ENCODE measurements at places on chromosomes 7 and 10. TPM values are rescaled to one million over a fixed set of nuclear protein-coding genes. Genes with fewer than 3 reads are reported as not detected.

The HYAL4 gene
- not detected for total RNA-seq

The SFRP4 gene
- total RNA-seq: not detected

The RADIL gene
- not detected for total RNA-seq

The MMP21 gene
- 0.59 TPM for total RNA-seq

The SLC18A3 gene
- not detected for total RNA-seq

The TES gene
- 91.6 TPM for total RNA-seq

The FRG2B gene
- not detected for total RNA-seq

The ADAMTS14 gene
- not detected for total RNA-seq

The ZNF425 gene
- total RNA-seq: 0.35 TPM

The COL1A2 gene
- not detected for total RNA-seq

The SPDYE5 gene
- total RNA-seq: not detected

DNA sequence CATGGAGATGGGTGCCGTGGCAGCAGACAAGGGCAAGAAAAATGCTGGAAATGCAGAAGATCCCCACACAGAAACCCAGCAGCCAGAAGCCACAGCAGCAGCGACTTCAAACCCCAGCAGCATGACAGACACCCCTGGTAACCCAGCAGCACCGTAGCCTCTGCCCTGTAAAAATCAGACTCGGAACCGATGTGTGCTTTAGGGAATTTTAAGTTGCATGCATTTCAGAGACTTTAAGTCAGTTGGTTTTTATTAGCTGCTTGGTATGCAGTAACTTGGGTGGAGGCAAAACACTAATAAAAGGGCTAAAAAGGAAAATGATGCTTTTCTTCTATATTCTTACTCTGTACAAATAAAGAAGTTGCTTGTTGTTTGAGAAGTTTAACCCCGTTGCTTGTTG, 25.9 kb downstream of the BAG3 start:
- no peak for DNase-seq

DNA sequence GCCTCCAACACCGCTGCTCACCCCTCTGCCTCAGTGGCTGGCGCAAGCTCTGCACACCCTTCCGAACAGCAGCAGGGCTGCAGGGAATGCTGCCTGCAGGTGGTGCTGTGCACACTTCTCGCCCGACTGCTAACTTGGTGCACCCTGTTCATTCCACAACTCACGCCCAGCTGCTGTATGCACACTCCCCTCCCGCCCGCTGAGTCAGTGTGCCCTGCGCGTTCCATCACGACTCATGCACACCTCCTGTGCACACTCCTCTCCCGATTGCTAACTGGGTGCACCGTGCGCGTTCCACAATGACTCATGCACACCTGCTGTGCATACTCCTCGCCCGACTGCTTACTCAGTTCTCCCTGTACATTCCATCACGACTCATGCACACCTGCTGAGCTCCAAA, 21.5 kb downstream of the ADARB2 start:
- peak; percentile 1 for DNase-seq

The DKK1 gene
- not detected for total RNA-seq

DNA sequence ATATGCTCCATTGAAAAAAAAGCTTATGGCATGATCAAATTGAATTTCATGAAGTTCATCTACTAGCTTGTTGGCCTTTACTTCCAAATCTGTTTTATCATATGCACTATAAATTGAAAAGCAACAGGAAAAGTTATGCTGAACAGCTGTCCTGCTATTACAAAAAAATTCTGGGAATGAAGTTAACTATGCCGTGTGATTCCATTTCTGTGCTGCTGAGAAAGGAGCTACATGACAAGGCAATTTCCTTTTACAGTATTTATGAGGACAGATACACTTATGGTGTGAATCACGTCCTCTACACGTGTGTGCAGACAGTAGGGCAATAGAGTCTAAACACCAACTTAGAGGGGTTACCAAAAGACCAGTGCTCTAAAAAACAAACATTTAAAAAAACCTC, 426.5 kb upstream of the AKR1E2 start:
- DNase-seq: no peak

DNA sequence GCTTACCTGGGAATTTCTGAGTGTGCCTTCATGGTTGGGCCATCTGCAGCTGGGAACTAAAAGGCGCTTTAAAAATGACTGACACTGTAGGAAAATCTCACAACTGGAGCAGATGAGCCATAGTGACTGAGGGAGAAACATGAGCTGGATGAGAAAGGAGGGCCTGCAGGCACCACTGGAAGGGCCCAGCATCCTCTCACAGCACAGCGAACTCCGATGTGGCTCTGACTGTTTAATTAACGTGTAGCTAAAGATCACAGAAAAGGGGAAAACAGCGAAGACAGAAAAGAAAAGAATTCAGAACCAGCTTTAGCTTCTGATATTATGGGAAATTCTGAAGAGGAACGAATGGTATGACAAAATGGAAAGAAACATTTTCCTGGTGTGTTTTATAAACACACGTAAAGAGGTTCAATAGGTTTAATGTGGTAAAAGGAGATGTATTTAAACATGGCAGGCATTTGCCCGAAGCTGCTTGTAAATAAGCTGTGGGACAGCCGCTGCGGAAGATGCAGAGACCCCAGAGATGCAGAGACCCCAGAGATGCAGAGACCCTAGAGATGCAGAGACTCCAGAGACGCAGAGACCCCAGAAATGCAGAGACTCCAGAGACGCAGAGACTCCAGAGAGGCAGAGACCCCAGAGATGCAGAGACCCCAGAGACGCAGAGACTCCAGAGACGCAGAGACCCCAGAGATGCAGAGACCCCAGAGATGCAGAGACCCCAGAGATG, 534.3 kb downstream of the PTPRN2 start:
- DNase-seq: no peak

- no peak for DNase-seq
Measured at GRCh38 chr7:134744569-134744968, 34.9 kb upstream of the CALD1 start.

GRCh38 chr10:122001698-122002097, 12.7 kb downstream of the TACC2 start:
- no peak for DNase-seq

- DNase-seq: no peak
Measured at GRCh38 chr10:114336823-114337509, 67.3 kb downstream of the AFAP1L2 start.

The DGKB gene
- not detected for total RNA-seq

DNA sequence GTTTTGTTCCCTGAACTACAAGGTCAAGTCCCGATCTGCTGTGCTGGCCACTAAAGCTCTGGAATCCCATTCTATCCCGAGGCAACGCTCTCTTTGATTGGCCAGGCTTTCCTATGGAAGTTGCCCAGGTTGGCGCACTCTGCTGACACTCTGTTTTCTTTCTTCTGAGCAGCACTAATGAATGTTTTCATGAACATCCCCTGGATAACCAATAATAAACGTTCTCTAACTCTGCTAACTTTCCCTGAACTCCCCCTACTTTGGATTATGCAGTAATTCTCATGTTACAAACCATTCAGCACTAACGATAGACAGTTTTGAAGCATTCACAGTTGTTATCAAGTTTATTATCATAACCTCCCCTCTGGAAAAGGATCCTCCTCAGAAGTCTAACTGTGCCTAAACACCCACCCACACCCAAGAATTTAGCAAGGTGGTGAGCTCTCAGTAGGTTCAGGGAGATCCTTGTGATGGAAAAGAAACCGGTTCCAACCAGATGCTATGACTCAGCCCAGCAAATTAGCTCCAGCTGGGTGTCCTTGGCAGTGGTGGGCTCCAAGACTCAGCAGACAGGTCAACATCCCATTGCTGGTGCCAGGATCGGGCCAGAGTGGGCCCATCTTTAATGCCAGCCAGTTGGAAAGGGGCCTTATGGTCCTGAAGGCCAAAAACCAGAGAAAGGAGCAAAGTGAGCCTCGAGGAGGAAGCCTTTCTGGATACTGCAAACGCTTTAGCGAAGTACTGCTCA, 68.4 kb downstream of the CREB3L2 start:
- no peak for DNase-seq

The CHRM2 gene
- total RNA-seq: not detected

DNA sequence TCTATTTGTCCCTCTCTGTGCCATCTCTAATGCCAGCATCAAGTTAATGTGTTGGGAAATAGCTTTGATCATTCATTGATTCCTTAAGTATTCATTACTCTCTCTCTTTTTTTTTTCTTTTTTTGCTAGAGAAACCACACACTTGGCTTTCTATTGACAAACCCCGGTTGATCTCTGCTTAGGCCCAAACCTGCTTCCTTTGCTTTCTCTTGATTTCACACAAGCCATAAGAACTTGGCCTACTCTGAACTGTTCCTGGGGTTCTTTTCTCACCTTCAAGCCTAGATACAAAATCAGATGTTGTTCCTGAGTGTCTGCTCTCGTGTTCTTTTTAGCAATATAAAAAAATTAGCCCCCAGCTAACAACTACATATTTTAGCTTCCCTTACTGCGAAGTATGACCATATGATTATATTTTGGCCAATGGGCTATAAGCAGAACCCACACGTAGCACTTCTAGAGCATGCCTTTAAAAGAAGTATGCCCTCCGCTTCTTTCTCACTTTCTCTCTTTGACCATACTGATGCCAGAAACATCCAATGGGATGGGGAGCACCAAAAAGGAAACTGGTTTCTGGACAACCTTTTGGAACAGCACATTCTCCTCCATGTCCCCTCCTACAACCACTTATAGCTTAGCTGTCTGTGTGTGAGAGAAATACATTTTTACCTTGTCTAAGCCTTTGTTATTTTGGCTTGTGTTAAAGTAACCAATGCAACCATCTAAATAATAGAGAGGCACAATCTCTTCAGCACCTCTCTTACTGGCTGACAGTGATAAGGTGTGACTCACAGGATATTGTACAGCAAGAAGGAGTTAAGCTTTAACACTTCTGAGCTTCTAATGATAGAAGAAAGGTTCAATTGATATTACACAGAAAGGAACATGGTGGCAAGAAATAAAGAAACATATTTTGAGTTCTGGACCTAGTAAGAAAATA, 96.6 kb upstream of the LRRN3 start:
- no peak for DNase-seq

The PON1 gene
- not detected for total RNA-seq

GRCh38 chr7:116339564-116339963, 129.2 kb downstream of the TES start:
- no peak for DNase-seq

- peak; percentile 17 for DNase-seq
Measured at GRCh38 chr10:137031-137430, 1.8 kb downstream of the ZMYND11 start.

DNA sequence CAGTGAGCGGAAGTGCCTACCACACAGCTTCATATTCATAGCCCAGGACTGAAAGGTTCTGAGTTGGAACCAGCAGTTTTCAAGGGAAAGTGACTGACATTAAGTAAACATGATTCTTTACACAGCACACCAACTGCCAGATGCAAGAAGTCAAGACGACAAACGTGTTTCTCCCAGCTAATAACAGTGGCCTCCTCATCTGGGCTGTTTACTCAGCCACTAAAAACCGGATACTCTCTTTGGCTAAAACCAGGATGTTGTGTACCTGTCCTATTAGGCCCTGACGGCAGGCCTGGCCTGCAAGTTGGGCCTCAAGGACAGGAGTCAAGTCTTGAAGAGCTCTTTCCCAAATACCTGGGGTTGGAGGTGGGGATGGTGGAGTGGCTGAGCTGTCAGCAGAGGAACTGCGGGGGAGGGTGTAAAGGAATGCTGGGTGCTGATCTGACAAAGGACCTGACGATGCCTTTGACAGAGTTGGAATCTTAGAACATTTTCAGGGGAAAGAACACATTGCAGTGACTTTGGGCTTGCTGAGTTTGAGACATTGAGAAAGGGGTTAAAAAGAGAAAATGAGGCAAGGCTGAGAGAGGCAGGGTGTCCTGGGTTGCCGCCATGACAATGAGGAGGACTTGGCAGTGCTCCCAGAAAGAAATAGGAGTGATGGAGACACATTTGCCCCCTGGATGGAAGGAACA, 57.7 kb downstream of the STEAP1B start:
- DNase-seq: no peak

The CUBN gene
- 4.7 TPM for total RNA-seq

The SKIDA1 gene
- 0.10 TPM for total RNA-seq

GRCh38 chr7:151085329-151085690, 965 bp upstream of the AGAP3 start:
- no peak for DNase-seq

DNA sequence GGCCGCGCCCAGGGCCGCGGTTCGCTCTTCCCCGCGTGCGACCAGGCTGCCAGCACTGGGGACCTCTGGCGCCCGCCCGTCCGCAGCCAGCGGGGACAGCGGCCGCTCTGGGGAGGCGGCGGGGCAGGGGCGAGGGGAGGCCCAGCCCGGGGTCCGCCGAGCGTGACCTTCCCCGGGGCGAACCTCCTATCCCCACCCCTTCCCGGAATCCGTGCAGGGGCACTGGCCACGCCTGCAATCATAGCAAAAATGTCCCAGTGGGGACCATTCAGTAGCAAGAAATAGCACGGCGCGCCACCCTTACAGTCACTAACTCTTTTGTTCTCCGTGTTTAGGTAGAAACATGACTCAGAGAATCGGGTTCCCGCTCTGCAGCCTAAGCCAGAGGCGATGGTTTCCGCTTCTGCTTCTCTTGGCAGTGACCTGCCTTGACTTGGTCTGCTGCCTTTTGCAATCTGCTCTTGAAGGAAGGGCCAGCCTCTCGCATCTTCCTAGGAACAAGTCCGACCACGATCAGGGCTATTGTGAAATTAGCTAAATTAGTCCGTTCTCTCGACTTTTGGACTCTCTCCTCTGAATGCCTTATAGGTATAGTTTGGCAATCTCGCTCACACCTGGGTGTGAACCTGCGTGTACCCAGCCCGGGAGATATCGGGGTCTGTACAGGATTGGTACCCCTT, 79.3 kb upstream of the ACBD5 start:
- peak; percentile 4 for DNase-seq

DNA sequence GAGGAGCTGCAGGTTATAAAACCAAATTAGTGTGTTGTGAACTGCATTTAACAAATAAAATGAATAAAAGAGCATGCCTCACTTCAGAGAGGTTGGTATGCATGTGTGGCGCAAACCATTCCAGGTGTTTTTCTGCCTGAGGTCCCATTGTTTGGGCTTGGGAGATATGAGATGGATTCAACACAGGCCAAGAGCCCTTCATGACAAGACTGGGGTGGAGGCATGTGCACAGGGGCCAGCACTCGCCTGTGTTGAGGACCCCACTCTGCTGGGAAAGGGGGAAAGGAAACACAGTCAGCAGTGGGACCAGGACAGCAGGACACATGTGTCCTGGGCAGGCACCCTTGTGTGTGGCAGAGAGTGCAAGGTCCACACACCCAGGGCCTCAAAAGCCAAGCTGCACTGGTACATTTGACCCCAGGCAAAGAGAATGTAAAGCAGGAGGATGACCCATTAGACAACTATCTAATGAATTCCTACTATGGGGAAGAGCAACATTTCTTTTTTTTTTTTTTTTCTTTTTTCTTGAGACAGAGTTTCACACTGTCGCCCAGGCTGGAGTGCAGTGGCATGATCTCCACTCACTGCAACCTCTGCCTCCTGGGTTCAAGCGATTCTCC, 9.2 kb upstream of the SLC18A3 start:
- no peak for DNase-seq

All from CD4-positive, CD25-positive, alpha-beta regulatory T cell (primary cell).